ENCODE measurements at places on chromosomes 7 and 10.

- no peak for DNase-seq
Measured at GRCh38 chr10:46540412-46541016, 15.9 kb downstream of the GPRIN2 start.

- no peak for DNase-seq
Measured at GRCh38 chr10:92619368-92619767, 26.4 kb downstream of the KIF11 start.

- no peak for DNase-seq
Measured at GRCh38 chr10:13617116-13617515, 30.4 kb downstream of the PRPF18 start.

DNA sequence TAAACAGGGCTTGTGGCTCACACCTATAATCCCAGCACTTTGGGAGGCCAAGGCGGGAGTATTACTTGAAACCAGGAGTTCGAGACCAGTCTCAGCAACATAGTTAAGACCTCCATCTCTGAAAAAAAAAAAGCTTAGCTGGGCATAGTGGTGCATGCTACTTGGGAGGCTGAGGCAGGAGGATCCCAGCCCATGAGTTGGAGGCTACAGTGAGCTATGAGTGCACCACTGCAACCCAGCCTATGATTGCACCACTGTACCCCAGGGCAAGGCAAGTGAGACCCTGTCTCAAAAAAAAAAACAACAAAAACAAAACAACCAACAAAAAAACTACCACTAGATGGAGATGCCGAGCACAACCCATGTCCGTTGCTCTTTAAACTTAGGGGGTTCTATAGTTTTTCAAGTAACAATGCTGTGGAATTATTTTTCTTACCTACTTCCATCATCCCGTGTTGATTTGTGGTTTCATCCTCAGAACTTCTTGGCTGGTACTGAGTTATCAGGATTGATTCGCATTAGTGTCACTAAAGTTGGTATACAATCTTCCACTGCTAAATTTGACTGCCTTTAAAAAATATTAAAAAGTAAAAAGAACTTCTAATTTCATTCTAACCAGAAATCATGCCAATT lies 12.2 kb upstream of the REPIN1 start:
- DNase-seq: no peak

- no peak for DNase-seq
Measured at GRCh38 chr10:88835910-88836221, 15.8 kb downstream of the ANKRD22 start.

DNA sequence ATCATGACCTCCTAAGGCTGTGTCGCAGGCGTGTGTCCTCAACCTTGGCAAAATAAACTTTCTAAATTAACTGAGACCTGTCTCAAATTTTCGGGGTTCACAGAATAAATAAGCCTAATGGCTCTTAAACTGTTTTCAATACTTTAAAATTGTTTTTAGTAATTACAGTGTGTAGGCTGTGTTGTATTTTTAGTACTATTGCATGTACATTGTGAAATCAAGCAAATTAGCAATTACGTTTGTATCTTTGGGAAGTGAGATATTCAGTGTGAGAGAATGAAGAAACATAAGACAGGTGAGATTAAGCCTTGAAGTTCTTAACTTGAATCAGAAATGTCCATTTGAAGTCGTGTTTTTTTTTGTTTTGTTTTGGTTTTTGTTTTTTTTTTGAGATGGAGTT lies 4.8 kb upstream of the AKR1B10 start:
- DNase-seq: no peak

DNA sequence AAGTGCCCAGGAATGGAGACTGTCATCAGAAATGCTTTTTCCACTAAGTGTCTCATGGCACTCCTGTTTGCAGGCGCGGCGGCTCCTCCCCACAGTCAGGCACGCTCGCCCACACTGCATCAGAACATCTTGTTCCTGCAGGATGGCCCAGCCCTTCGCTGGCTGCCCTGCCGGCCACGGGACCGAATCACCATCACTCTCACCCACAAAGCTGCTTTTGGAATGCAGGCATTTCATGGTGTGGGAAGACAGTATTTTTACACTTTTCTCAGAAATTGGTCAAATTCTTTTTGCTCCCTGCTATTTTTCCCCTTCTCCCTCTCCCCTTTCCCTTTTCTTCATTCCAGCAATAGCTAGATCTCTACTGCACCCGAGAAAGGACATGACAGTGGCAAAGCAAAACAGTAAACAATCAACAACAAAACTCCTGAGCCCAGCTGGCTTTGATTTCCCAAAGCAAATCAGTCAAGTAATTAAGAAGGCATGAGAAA lies 176.1 kb upstream of the TNS3 start:
- DNase-seq: no peak

- DNase-seq: no peak
Measured at GRCh38 chr7:6709808-6710207, 3.1 kb upstream of the ZNF12 start.
